Adipose tissue (tissue), 3 donors: ENCODE measurements at places on chromosomes 7 and 10. TPM values are rescaled to one million over a fixed set of nuclear protein-coding genes. Genes with fewer than 3 reads are reported as not detected.

The UCN3 gene
- polyA plus RNA-seq: not detected

The CHN2 gene
- polyA plus RNA-seq: 8.9 TPM

The ITPRID1 gene
- polyA plus RNA-seq: not detected

The OR9A2 gene
- polyA plus RNA-seq: not detected

The CDHR3 gene
- polyA plus RNA-seq: 6.4 TPM

The CALCR gene
- not detected for polyA plus RNA-seq

The KAZALD1 gene
- 1.2 TPM for polyA plus RNA-seq
